ENCODE measurements at places on chromosomes 3 and 15. TPM values are rescaled to one million over a fixed set of nuclear protein-coding genes. Genes with fewer than 3 reads are reported as not detected.

DNA sequence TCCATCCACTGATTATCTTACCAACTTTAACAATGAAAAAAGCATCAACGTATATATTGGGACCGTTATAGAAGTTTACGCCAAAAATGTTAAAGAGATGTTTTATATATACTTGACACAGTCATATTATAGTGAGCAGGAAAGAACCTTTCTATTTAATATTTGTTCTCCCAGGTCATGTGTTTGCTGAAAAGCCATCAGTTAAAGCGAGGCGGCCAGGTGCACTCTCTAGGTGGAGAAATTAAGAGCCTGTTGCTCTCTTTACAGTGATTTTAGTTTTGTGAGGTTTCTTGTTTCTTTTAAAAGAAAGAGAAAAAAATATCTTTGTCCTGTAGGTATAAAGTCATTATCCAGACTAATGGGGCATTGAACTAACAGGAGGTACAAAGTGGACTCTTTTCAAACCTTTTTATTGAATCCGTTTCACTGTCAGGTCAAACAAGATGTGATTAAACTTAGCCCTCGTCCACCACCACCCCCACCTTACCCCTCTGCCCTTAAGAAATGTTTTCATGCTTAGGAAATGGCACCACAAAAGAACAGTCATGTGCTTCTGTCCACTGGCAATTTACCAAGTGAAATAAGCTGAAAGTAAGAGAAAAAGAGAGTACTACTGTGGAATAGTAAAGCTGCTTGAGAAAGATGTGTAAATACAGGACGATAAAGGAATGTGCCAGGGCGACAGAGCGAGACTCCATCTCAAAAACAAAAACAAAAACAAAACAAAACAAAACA, 279.9 kb downstream of the PTPRG start:
- no peaks in the 10 kb centered on the region for H3K4me1 ChIP-seq
- H3K36me3 ChIP-seq: no peaks in the 10 kb centered on the region
- DNase-seq: peak; percentile 56
- no peaks in the 10 kb centered on the region for H3K27me3 ChIP-seq
- no peak overlapping the region for H3K4me3 ChIP-seq
- no peak overlapping the region for H3K27ac ChIP-seq

GRCh38 chr15:57953874-57954273, 111.6 kb downstream of the ALDH1A2 start:
- no peaks in the 10 kb centered on the region for H3K36me3 ChIP-seq
- no peak overlapping the region for H3K4me3 ChIP-seq
- DNase-seq: no peak
- H3K27ac ChIP-seq: no peak overlapping the region

- DNase-seq: peak; percentile 72
- H3K27me3 ChIP-seq: no peaks in the 10 kb centered on the region
- no peak overlapping the region for H3K4me3 ChIP-seq
These were observed 6.9 kb downstream of the NEK11 start for GRCh38 chr3:131033480-131034080.

- no peaks in the 10 kb centered on the region for H3K36me3 ChIP-seq
- no peak within 1 kb of the TSS for H3K27ac ChIP-seq
- no peaks in the 10 kb centered on the region for H3K4me1 ChIP-seq
- peaks cover 4% of the 10 kb centered on the region for H3K27me3 ChIP-seq
These were observed at the start of gene NMNAT3 for GRCh38 chr3:139677388-139678155. Gene NMNAT3 (minus strand): TSS chr3:139677972. CDS start chr3:139627724, 50,248 bp downstream.

DNA sequence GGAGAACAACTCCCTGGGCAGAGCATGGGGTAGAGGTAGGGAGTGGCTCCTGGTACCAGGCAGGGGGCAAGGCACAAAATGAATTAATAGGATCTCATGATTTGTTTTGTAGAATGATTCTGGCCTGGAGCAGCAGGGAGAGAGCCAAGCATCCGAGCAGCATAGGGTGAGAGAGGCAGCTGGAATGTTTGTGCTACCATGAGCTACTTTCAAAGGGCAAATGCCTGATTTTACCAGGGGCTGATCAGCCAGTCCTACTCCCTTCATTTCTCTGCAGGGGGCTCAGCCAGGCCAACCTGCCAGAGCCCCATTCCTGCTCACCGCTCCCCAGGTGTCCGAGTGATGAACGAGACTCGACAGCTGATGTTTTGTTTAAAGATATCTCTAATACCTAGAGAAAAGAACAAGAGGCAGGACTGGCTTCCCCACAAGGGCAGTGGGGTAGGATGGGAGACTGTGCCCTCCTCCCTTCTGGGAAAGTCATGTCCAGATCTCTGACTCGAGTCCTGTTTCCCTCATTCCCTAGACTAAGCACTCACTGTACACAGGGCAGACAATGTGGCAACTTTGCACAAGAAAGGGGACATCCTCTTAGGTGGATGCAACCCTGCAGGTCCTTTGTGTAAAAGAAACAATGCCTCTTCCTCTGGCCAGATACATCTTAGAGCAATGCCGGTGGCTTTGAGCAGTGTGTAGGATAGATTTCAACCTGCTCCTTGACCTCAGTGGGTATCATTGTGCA, 12.9 kb downstream of the DUOX2 start:
- H3K36me3 ChIP-seq: no peaks in the 10 kb centered on the region
- no peak overlapping the region for H3K4me3 ChIP-seq
- H3K4me1 ChIP-seq: no peaks in the 10 kb centered on the region
- DNase-seq: no peak

DNA sequence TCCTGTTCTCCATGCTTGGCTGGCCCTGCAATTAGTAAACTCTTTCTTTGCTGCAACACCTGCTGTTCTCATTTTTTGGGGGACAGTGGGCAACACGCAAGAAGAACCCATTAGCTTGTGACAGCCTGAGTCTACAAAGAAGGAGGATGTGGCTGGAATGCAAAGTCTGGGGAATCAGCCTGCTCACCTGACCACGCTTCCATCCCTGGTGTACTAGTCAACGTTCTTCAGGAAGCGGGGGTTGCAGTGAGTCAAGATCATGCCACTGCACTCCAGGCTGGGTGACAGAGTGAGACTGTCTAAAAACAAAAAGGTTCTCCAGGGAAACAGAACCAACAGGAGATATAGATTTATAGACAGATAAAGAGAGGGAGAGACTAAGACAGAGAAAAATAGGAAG, 27.7 kb upstream of the KBTBD12 start:
- H3K27me3 ChIP-seq: no peaks in the 10 kb centered on the region
- H3K36me3 ChIP-seq: no peaks in the 10 kb centered on the region
- peak; percentile 52 for DNase-seq
- H3K4me3 ChIP-seq: no peak overlapping the region
- H3K4me1 ChIP-seq: no peaks in the 10 kb centered on the region

DNA sequence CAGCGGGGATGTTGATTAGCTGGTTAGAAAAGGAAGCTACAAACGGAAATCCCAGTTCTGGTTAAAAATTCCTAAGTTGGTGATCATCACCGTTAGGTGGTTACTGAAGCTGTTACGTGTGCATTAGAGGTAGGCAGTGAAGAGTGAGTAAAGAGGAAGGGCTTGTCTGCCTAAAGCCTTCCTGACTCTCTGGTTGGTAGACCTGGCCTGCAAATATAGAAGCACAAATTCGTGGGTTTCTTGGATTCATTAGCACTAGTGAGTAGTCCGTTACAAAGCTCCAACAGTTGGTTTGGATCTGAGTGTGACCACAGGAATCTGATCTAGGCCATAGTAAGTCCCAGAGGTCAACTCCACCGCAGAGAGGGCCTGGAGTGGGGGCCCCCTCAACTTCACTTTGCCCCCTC, 174.0 kb upstream of the TP63 start:
- no peaks in the 10 kb centered on the region for H3K36me3 ChIP-seq
- no peaks in the 10 kb centered on the region for H3K4me1 ChIP-seq
- no peak overlapping the region for H3K27ac ChIP-seq
- H3K4me3 ChIP-seq: no peak overlapping the region
- no peaks in the 10 kb centered on the region for H3K27me3 ChIP-seq

GRCh38 chr3:46334741-46335478, 19.0 kb upstream of the CCR2 start:
- DNase-seq: peak; percentile 26
- H3K27ac ChIP-seq: no peak overlapping the region
- no peak overlapping the region for H3K4me3 ChIP-seq
- no peaks in the 10 kb centered on the region for H3K4me1 ChIP-seq
- H3K36me3 ChIP-seq: no peaks in the 10 kb centered on the region

DNA sequence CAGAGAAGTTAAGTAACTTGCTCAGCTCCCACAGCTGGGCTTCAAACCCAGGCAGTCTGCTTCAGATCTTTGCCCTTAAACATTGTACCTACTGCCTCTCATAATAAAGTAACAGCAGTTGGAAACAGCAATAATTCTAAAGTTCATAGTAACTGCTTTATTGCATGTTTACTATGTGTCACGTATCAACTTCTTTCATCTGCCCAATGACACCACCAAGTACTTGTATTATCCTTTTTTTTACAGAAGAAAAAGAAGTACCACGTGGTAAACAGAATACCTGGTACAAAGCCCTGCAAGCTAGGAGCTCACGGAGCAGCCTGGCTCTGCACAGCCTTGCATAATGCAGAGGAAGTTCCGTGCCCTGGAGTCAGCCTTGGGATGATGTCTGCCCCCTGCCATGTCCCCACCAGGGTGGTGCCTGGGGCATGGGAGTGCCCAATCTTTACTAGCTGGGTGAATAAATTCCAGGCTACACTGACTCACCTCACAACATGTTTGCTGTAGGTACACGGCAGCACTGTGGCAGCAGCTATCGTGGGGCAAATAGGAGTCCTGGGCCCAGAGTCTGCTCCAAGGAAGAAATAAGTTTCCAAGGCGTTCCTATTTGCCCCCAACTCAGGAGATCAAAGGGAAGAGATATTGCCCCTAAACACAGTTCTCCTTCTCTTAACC, 77.2 kb downstream of the LDHAL6B start:
- peaks cover 2% of the 10 kb centered on the region for H3K4me1 ChIP-seq
- DNase-seq: no peak
- no peak overlapping the region for H3K27ac ChIP-seq

GRCh38 chr15:70299931-70300869, 202.5 kb upstream of the TLE3 start:
- no peak overlapping the region for H3K4me3 ChIP-seq
- no peaks in the 10 kb centered on the region for H3K4me1 ChIP-seq
- no peak for DNase-seq
- no peaks in the 10 kb centered on the region for H3K36me3 ChIP-seq
- H3K27me3 ChIP-seq: no peaks in the 10 kb centered on the region

DNA sequence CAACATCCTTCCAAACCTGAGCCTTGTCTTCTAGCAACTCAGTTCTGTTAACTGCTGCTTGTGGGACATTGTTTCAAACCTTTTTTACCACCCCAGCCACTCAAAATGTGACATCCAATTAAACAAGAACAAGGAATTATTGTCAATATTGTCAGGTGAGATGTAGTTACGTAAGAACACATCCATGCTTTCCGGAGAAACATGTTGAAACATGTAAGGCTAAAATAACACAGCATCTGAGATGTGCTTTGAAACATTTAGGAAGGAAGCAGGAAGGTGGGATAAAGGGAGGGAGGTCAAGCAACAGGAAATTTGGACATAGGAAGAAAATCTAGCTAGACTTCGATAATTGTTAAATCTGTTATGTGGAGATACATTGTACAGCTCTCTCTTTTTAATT, 50.9 kb upstream of the PRICKLE2 start:
- H3K4me3 ChIP-seq: no peak overlapping the region
- H3K27ac ChIP-seq: no peak overlapping the region
- DNase-seq: no peak
- H3K4me1 ChIP-seq: no peaks in the 10 kb centered on the region
- H3K36me3 ChIP-seq: no peaks in the 10 kb centered on the region

- DNase-seq: no peak
- H3K4me3 ChIP-seq: no peak overlapping the region
- H3K36me3 ChIP-seq: no peaks in the 10 kb centered on the region
- no peaks in the 10 kb centered on the region for H3K27me3 ChIP-seq
- H3K27ac ChIP-seq: no peak overlapping the region
These were observed 139.1 kb downstream of the FBLN2 start for GRCh38 chr3:13688034-13688433.

DNA sequence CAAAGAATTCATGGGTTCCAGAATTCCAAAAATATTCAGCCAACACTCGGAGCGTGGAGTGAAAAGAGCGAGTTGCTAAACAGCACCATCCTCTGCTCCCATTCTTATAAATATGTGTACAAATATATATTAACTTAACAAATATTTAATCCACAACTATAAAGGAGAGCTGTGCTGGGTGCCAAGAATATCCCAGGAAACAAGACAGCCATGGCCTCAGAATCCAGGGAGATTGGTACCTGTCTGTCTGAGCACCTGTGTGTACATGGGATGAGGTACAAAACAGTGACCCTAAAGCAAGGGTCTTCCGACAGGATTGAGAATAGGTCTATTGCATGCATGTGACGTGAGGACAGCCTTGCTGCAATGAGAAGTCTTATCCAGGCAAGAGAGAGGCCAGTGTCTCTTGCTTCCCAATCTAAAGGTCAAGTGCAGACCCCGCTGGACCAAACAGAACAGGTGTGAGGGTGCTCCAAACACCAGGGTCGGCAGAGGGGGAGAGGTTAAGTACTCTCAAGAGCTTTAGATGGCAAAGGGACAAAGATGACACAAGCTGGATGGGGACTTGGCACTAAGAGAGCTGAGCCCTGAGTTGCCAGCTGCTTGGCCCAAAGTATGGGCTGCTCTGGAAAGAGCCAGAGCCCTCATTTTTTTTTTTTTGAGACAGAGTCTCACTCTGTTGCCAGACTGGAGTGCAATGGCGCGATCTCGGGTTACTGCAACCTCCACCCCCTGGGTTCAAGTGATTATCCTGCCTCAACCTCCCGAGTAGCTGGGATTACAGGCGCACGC, 36.2 kb downstream of the HOMER2 start:
- no peaks in the 10 kb centered on the region for H3K4me1 ChIP-seq
- H3K27ac ChIP-seq: no peak overlapping the region
- no peak overlapping the region for H3K4me3 ChIP-seq
- no peaks in the 10 kb centered on the region for H3K36me3 ChIP-seq
- DNase-seq: no peak

- no peaks in the 10 kb centered on the region for H3K27me3 ChIP-seq
- H3K4me1 ChIP-seq: peaks cover 8% of the 10 kb centered on the region
- no peak overlapping the region for H3K27ac ChIP-seq
- no peaks in the 10 kb centered on the region for H3K36me3 ChIP-seq
These were observed 559.8 kb upstream of the CBLB start for GRCh38 chr3:106428565-106428994.

Gene SIDT1
- total RNA-seq: not detected

Gene RARRES1
- 93.3 TPM for total RNA-seq

Gene TP63
- not detected for total RNA-seq

Gene CTXN2
- total RNA-seq: not detected

Gene DENND6A
- total RNA-seq: 13.4 TPM

Gene TMIE
- total RNA-seq: 0.51 TPM

Gene CD80
- total RNA-seq: under 0.01 TPM
